ENCODE measurements at places on chromosomes 3 and 15.

GRCh38 chr3:102488331-102488730 lies 53.5 kb downstream of the ZPLD1 start:
- DNase-seq, result no peak

DNA sequence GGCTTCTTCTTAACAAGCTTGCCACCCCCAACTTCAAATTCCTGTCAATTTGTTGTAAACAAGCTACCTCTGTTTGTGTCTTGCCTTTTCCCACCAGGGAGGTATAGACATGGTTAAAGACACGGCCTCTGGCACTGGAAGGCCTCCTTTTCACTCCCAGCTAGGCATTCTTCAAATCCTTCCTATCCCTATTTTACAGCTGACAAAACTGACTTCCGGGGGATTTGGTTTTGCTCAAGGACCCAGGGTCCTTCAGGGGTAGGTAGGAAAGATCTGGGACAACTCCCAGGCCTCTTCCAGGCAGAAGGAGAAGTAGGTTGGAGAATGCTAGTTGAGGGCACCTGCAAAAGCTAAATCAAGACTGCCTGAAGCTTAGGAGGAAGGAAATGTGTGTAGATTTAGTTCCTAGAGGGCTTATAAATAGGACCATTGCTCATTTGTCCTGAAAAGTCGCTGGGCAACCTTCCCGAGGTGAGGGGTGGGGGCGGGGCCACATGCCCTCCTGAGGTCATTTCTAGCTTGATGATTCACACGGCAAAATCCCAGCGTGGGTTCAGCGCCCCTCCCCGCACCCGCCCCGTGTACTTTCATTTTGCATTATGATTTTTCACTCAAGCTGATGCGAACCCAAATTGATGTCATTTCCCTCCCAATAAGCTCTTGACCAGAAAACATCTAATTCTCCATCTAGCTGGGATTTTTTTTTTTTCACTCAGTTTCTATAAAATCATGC lies 365.5 kb downstream of the SHQ1 start:
- DNase-seq, result peak; percentile 47

- no peak for DNase-seq
These were observed 9.8 kb upstream of the C3orf70 start for GRCh38 chr3:185162634-185163033.

DNA sequence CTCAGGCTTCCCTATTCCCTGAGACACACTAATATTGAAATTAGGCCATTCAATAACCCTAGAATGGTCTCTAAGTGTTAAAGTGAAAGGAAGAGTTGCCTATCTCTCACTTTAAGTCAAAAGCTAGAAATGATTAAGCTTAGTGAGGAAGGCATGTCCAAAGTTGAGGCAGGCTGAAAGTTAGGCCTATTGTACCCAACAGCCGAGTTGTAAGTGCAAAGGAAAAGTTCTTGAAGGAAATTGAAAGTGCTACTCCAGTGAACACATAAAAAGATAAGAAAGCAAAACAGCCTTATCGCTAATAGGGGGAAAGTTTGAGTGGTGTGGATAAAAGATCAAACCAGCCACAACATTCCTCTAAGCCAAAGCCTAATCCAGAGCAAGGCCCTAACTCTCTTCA lies 117.9 kb upstream of the SPATA12 start:
- no peak for DNase-seq

DNA sequence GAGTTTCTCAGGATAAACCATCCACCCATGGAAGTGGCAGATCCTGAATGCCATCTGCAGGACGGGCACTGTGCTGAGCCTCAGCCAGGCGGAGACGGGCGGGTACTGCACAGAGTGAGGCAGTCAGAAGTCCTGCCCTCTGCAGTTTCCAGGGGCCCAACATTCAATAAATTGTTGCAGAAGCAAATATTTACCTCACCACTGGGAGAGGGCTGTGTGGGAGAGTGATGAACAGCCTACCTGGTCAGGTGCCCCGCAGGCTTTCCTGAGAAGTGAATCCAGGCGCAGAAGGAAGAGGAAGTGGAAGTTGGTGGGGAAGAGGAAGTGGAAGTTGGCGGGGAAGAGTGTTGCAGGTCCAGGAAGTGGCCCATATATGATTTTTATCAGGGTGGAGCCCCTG lies 100.8 kb downstream of the SLCO3A1 start:
- DNase-seq, result no peak

GRCh38 chr3:112858410-112859069 lies 11.9 kb upstream of the CD200R1L start:
- no peak for DNase-seq

- no peak for DNase-seq
These were observed 538.2 kb downstream of the NAALADL2 start for GRCh38 chr3:175397372-175397771.

DNA sequence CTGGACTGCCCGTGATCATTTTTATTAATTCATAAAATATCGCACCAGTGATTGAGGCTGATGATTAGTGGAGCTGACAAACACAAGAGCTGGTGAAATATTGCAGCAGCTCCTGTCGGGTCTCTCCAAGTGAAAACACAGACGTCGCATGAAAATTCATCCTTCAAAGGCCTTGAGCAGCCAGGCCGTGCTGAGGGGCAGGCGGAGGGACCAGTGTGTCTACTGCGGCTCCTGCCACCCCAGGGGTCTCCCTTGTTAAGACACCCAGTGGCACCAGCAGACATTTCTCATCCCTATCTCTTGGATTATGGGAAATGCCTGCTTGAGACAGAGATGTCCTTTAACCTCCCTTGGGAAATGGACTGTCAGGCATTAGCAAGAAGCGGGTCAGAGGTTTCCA lies 289.4 kb upstream of the TLE3 start:
- DNase-seq, result no peak

DNA sequence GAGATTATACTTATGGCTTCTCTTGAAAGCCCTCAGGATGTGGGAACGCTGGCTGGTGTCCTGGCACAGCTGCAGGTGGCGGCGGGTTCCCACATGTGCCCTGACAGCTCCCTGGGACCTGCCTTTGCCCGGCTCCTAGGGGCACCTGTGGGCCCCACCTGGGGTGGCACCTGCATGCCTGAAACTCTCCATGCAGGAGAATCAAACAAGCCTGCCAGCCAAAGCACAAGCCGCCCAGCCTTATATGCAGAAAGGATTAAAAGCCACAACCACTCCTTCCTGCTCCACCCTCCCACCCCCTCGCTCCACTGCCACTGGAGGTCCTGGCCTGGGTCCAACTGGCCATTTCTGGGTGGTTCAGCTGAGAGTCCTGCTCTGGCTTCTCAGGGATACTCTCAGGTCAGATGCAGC lies 18.1 kb downstream of the TRPM1 start:
- no peak for DNase-seq

DNA sequence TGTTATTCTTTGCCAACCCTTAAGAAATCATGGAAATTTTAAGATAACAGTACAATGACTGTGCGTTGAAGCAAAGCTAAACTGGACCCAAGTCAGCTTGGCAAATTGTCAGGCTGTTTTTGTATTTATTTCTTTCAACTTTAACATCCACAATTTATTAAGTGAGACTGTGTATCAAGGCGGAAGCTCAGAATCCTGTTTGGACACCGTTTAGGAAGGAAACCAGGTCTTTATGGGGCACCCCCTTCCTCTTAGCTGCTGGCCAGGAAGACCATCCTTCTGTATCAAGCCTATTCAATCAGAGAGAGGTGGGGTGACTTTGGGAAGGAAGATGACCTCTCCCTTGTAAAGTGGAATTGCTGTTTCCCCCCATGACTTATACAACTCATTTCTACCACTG lies 166.0 kb downstream of the MCTP2 start:
- DNase-seq, result no peak

- DNase-seq, result no peak
These were observed 34.3 kb upstream of the RAD51 start for GRCh38 chr15:40660686-40661085.

DNA sequence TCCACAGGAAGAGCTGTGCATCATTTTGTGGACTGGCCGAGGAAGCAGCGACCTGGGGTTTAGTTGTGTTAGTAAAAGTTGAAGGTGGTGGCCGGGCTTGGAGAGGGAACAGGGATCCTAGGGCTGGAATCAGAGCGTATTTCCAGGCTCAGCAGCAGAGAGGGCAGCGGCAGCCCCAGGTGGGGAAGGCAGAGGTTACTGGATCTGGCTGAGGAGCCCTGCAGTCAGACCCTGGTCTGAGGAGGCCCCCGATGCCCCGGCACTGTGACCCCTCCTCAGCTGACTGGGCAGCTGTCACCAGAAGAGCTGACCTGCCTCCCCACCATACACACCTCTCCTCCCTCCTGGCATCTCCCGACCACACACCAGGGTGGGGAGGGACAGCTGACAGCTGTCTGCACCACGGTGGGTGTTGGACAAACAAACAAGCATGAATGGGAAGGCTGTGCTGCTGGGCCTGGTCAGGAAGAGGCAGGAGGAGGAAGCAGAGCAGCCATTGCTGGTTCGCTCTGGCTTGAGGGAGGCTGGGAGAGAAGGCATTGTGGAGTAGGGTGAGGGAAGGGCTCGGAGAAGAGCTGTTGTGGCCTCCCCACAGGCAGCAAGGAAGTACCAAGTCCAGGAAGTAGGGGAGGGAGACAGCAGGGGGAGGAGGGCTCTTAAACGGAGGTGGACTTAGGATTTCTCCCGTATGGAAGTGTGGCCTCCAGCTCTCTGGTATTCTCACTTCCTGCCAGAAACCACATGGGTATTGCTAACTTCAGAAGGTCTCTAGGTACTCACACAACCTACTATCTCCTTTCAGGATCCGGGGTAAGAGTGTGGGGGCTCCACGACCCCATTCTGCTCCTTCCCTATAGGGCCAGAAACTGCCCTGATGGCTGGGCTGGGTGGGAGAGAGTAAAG lies 49.5 kb upstream of the HACD2 start:
- no peak for DNase-seq

DNA sequence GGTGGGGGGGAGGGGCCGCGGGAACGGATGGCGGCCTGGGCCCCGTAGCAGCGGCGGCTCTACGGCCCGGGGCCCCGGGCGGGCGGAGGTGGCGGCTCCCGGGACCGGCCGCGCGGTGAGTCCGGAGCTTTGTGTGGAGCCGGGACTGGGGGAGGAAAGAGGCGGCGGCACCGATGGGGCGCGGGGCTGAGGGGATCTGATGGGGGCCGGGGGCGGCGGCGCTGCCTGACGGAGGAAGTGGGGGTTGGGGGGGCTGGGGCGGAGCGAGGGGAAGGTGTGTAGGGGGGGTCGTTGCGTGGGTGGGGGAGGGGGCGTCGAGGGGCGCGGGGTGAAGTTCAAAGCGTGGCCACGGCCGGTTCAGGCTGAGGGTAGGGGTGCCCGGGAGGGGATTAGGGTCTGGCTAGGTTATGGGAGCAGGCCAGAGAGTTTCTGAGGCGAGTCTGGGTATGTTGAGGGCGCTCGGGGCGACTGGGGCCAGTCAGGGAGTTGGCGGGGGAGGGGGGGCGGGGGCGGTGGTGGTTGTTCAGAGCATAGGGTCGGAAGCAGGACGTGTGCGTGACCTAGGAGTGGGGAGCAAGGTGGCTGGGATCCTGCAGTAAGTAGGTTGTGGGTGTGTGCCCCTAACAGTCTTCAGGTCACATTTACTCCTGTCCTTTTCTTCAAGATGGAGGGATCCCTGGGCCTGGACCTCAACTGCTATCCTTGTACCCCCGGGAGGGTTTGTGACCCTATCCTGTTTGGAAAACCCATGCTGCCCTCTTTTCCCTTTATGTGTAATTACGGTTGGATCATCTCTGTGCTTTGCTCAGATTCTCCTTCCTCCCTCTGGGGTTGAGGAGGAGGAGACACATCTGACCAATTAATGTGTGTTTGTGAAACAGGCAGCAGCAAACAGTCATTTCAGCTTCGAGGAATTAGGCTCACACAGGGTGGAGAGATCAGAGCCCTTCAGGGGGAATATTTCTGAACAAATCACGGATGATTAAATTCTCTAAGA lies 644 bp downstream of the ZNF609 start:
- DNase-seq, result peak; percentile 16

GRCh38 chr3:147403511-147403910 lies 2.8 kb downstream of the ZIC4 start:
- no peak for DNase-seq

DNA sequence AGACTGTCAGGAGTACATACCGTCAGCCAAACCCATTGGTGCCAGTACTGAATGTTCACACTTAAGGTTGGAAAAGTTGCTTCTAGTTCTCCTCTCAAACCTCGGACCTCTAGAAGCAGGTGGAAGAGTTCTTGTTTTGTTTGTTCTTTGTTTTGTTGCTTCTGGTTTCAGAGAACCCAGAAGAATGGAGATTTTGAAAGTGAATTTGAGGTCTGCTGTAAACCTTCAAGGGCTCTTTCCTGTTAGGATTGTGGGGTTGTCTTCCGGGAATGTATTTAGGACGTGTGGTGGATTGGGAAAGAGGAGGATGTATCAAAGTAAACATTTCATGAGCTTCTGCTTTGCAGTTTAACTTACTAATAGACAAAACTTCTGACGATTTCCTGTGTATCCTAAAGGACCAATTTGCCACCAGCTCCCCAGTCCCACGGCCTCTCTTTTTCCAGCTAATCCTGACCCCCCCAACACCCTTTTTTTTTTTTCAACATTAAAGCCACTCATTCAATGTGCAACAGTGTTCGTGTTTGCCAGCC lies 50.3 kb downstream of the FILIP1L start:
- DNase-seq, result no peak

DNA sequence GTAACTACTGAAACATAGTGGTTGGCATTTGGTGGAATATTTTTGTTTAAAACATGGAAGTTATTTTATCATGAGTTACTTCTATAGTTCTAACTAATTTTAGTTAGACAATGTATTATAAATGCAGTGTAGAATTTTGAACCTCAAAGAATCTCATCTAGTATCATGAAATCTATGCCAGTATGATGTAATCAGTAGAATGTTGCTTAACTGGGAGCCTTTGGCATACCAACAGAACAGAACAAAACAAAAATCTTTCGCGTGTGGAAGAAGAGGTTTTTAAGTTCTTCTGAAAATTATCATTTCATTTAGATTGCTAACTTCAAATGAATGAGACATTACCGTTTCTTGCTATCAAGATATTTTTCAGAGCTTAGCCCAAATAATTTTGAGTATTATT lies 98.4 kb upstream of the LRRFIP2 start:
- DNase-seq, result no peak

DNA sequence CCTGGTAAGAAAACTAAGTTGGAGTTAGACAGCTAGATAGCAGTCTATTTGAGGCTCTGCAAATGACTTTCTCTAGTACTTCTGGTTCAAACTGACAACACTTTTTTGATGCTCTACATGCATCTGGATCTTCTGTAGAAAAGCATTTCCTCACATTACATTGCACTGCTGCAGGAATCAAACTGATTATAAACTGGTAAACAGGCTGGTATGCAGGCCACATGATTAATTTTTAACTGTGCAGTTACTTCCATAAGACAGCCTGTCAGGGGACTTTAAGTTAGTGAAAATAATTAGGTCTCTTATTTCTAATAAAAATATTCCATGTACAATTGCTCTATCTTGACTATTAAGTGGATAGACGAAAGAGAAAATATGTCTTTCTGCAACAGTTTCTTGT lies 550.0 kb upstream of the ALCAM start:
- DNase-seq, result no peak

GRCh38 chr3:141367038-141367730 lies 1.1 kb upstream of the ZBTB38 start:
- DNase-seq, result no peak
